ENCODE measurements at places on chromosomes 16 and 17. TPM values are rescaled to one million over a fixed set of nuclear protein-coding genes. Genes with fewer than 3 reads are reported as not detected.

- H3K27me3 ChIP-seq = no peaks in the 10 kb centered on the region
- peaks cover 8% of the 10 kb centered on the region for H3K4me1 ChIP-seq
- no peak overlapping the region for H3K27ac ChIP-seq
- no peak overlapping the region for H3K4me3 ChIP-seq
- no peaks in the 10 kb centered on the region for H3K36me3 ChIP-seq
Observed at GRCh38 chr16:11121083-11121608, 134.9 kb downstream of the SOCS1 start.

DNA sequence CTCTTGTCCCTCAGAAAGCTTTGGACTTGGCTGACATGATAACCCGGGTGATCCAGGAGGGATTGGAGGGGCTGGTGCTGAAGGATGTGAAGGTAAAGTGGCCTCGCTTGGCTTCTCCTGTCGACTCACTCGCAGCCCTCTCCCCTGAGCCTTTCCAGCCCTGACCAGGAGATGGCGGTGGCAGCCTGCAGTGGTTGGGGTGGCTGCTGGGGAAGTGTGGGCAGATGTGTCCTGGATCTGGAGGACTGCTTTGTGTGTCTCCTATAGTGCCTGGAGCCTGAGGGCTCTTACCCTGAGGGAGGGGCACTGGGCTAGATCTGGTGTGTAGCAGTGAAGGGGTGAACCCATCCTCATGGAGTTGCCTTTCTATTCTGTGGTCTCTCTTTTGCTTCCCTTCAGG, 17.9 kb downstream of the LIG3 start:
- H3K27ac ChIP-seq = no peak overlapping the region
- H3K36me3 ChIP-seq = no peaks in the 10 kb centered on the region
- H3K4me3 ChIP-seq = no peak overlapping the region
- DNase-seq = peak; percentile 76

- no peak overlapping the region for H3K4me3 ChIP-seq
- no peaks in the 10 kb centered on the region for H3K27me3 ChIP-seq
- H3K36me3 ChIP-seq = no peaks in the 10 kb centered on the region
- DNase-seq = no peak
- no peak overlapping the region for H3K27ac ChIP-seq
- H3K4me1 ChIP-seq = no peaks in the 10 kb centered on the region
Observed at GRCh38 chr17:39305978-39306377, 80.2 kb upstream of the STAC2 start.

- H3K4me1 ChIP-seq = no peaks in the 10 kb centered on the region
- no peak overlapping the region for H3K4me3 ChIP-seq
- no peak overlapping the region for H3K27ac ChIP-seq
- peaks cover 12% of the 10 kb centered on the region for H3K27me3 ChIP-seq
- H3K36me3 ChIP-seq = no peaks in the 10 kb centered on the region
- DNase-seq = no peak
Observed at GRCh38 chr17:35210741-35211140, 16.5 kb upstream of the SLC35G3 start.

DNA sequence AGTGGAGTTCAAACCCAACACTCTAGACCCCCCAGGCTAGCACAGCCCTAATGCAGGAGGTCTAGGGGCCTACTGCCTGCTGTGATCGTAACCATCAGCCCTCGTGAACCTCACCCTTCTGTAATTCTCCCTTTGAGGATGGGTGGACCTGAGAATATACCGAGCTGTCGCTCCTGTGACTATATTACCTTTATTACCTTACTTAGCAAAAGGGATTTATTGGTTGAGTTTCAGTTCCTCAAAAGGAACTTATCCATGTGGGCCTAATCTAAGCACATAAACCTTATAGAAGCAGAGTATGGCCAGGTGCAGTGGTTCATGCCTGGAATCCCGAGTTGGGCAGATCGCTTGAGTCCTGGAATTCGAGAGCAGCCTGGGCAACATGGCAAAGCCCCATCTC, 19.2 kb upstream of the EMP2 start:
- H3K4me1 ChIP-seq = peaks cover 8% of the 10 kb centered on the region
- H3K36me3 ChIP-seq = no peaks in the 10 kb centered on the region
- no peak overlapping the region for H3K4me3 ChIP-seq
- H3K27ac ChIP-seq = no peak overlapping the region
- DNase-seq = no peak

GRCh38 chr16:56428091-56428490, 2.7 kb upstream of the AMFR start:
- no peaks in the 10 kb centered on the region for H3K36me3 ChIP-seq
- H3K4me3 ChIP-seq = no peak overlapping the region
- peak overlapping the region; percentile 67 for H3K27ac ChIP-seq
- peaks cover 9% of the 10 kb centered on the region for H3K4me1 ChIP-seq
- DNase-seq = peak; percentile 34
- H3K27me3 ChIP-seq = no peaks in the 10 kb centered on the region

DNA sequence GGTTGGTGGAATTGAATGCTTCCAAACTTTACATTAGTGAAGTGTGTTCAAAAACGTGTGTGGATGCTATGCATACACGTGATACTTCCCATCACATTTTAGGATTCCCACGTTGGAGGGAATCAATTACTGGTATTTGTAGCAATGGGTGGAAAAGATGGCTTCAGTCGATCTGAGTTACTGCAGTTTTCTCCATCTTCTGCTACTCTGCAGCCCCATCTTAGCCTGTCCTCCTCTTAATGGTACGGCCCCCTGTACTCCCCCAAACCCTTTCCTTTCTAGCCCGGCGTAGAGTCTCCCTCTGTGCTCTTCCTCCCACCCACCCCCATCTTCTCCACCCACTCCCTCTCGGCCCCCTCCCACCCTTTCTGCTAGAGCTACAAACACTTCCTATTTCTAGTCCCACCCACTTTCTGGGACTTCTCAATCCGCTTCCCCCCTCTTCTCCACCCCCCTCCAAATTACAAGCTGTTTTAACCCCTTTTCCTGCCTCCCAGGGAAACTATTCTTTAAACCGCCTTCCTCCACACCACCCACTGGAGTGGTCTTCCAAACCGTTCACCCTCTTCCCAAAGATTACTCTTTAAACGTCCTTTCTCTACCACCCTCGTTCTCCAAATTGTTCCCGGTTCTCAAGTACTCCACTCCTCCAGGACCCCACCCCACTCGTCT, 1.1 kb downstream of the CHTF8 start:
- H3K27me3 ChIP-seq = no peaks in the 10 kb centered on the region
- H3K36me3 ChIP-seq = no peaks in the 10 kb centered on the region
- H3K27ac ChIP-seq = peak overlapping the region; percentile 99
- peak overlapping the region; percentile 91 for H3K4me3 ChIP-seq
- H3K4me1 ChIP-seq = peaks cover 9% of the 10 kb centered on the region

GRCh38 chr16:55508941-55509931, at the start of gene LPCAT2:
TSS of gene LPCAT2 (plus strand) at chr16:55509072. CDS start at chr16:55509182, 110 bp downstream.
- peak; percentile 94 for DNase-seq
- H3K4me3 ChIP-seq = peak within 1 kb of the TSS; percentile 22
- no peaks in the 10 kb centered on the region for H3K27me3 ChIP-seq

The CDH1 gene
- 105 TPM for polyA plus RNA-seq

The PHKB gene
- 29.3 TPM for polyA plus RNA-seq

Measured in hepatocyte (in vitro differentiated cells).